ENCODE measurements at places on chromosomes 11 and 22.

DNA sequence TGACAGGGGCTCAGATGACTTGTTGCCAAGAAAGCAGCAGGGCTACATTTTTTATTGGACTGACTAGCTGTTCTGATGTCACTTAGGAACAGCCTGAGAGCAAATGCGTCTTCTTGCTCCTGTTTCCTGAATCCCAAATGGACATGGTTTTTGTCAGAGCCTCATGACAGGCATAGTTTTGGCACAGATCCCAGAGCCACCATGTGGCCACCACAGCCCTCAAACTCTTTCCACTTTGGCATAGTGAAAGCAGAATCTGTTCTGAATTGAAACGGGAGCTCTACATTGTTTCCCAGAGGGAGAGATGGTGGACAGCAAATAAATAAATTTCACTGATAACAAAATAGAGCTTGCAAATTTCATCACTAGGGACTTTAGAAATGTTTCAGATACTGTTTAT, 222.2 kb downstream of the C11orf87 start:
- DNase-seq: peak; percentile 71

GRCh38 chr11:112129656-112130055, 34.2 kb downstream of the IL18 start:
- DNase-seq: no peak

DNA sequence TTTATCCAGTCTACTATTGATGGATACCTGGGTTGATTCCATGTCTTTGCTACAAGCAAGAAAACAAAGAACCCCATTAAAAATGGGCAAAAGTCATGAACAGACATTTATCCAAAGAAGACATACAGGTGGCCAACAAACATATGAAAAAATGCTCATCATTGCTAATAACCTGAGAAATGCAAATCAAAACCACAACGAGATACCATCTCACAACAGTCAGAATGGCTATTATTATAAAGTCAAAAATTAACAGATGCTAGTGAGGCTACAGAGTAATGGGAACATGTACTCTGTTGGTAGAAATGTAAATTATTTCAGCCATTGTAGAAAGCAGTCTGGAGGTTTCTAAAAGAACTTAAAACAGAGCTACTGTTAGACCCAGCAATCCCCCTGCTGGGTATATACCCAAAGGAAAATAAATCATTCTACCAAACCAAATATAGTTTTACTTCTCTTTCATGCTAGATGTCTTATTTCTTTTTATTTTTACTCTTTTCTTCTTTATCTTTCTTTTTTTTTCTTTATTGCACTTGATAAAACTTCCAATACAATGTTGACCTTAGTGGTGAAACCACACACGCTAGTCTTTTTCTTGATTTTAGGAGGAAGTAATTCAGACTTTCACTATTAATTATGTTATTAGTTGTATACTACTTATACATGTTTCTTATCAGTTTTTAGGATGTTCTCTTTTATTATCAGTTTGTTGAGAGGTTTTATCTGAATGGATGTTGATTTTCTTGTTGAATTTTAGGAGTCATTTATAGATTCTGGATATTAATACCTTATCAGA, 14.3 kb downstream of the TRIM22 start:
- no peak for DNase-seq

- no peak for DNase-seq
Observed at GRCh38 chr22:33811686-33812085, 108.6 kb downstream of the LARGE1 start.

DNA sequence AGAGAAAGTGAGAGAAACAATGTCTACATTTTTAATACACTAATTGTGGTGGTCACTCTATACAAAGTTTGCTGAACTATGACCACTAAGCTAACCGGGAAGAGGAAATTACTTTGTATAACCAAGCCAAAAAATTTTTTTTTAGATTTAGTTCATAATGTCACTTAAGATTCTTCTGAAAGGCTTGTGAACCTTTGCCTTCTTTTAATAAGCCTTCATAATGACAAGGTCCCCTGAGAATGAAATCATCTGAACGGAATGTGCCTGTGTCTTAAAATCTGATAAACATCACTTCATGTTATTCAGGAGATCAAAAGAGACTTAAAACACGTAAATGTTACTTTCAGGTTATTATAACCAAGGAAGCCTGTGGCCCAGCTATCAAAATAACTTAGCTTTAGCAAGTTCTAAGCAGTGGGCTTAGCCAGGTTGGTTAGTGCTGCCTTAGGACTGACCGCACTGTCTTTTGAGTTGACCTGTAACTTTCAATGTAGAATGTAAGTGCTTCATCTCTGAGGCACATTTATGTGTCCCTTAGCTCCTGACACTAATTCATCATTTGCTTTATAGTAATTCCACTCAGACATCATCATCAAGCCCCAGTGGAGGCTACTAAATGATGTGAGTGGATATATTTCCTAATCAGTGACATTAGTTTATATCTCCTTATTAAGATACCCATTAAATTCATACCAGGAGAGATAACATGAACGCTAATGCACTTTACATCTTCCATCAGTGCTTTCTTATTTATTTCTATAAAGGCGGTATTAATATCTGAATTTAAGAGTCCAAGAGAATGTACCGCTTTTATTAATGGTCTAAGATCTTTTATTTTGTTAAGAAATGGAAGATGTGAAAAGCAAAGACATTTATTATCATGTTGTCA, 122.5 kb downstream of the WNT11 start:
- DNase-seq: no peak

GRCh38 chr11:97751405-97751804, 1269.3 kb upstream of the CNTN5 start:
- no peak for DNase-seq

- no peak for DNase-seq
Observed at GRCh38 chr11:121669422-121669821, 216.7 kb upstream of the SORL1-AS1 start.

GRCh38 chr11:2975594-2975993, 16.5 kb downstream of the NAP1L4 start:
- DNase-seq: no peak

DNA sequence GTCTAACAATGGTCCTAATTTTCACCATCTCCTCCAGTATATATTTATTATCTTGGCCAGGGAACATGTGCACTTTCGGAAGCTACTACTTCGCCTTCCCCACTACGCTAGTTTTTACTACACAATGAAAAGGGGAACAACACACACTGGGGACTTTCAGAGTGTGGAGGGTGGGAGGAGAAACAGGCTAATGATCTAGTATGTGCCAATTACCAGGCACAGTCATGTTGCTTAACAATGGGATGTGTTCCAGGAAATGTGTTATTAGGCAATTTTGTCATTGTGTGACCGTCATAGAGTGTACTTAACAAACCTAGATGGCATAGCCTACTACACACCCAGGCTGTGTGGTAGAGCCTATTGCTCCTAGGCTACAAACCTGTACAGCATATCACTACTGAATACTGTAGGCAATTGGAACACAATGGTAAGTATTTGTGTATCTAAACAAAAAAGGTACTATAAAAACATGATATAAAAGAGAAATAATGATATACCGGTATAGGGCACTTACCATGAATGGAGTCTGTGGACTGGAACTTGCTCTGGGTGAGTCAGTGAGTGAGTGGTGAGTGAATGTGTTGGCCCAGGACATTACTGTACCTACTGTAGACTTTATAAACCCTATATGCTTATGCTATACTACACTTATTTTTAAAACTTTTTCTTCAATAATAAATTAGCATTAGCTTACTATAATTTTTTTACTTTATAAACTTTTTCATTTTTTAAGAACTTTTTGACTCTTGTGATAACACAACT, 20.1 kb upstream of the CUL5 start:
- no peak for DNase-seq

GRCh38 chr11:10984250-10984649, 126.4 kb upstream of the ZBED5 start:
- DNase-seq: no peak

DNA sequence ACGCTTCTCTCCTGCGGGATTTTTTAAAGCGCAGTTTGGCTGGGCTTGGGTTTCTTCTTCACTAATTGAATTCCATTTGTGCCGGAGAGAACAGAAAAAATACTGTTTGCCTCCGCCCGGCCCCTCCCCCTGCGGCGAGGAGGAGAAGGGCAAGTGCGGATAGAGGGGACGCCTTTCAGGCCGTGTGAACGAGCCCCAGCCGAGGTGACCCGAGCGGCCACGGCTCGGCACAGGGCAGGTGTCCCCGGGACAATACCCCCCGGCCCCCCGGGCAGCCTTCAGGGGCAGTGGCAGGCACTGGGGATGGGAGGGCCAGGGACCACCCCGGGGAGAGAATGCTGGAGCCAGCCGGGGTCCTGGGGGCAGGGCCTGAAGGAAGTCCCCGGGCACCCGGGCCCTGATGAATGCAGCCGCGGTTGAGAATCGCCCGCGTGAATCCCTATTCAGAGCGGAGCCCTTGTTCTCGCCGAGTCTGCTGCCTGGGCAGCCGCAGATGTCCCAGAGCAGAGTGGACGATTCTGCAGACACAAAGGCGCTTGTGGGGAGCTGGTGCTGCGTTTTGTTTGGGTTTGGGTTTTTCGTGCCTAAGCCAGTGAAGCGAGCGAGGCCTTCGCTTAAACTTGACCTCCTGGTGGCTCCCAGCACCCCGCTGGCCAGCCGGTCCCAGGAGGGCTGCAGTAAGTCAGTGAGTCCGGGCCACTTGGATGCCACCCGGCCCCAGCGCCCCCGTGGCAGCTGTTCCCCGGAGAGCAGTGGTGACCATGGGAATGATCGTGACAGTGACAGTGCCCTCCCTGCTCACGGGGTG, 96.0 kb downstream of the WNT7B start:
- DNase-seq: no peak

DNA sequence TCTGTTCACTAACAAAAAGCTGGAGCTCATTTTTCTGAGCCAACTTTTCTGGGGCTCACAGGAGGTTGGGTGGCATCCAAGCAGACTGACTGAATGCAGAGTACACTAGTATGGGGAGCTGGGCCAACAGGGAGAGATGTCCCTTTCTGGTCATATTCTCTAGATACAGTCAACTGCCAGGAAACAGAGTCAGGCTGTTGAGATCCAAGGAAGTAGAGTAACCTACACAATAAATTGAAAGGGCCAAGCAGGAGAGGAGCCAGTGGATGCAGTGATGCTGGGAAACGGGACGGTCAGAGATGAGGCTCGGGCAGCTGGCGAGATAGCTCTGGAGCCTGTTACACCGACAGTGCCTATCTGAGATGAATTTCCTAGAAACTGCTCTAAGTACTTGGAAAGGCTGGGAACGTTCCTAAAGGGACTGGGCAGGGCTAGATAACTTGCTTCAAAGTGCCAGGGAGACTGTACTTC, 71.1 kb downstream of the LARGE2 start:
- no peak for DNase-seq

GRCh38 chr11:16982256-16982671, 31.9 kb downstream of the PLEKHA7 start:
- no peak for DNase-seq

- no peak for DNase-seq
Observed at GRCh38 chr11:107562647-107563208, 2.8 kb downstream of the ALKBH8 start.

DNA sequence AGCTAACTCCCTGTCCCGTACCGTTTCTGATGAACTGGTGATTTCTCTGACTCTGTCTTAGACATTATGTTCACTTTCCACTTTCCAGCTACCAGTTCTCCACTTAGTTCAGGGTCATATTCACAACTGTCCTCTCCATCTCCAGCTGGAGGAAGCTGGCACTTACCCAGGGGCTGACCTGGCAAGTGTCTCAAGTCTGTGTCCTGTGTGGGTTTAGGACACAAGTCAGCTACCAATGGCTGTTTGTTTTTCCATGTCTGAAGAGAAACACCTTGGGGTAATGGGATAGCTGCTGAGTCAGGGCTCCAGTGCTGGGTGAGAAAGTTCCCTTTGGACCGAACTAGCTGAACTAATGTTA, 134.4 kb downstream of the CSNK2A3 start:
- no peak for DNase-seq

DNA sequence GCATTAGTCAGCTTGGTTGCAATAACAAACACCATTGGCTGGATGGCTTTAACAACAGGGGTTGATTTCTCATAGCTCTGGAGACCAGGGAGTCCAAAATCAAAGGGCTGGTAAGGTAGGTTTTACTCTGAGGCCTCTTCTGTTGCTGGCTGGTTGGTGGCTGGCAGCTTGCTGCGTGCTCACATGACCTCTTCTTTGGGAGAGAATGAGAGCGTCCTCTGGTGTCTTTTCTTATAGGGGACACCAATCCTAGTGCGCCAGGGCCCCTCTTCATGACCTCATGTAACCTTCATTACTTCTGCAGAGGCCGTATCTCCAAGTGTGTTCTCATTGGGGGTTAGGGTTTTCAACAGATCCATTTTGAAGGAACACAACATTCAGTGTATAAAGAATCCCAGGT, 1308.3 kb downstream of the TBC1D22A start:
- no peak for DNase-seq

- no peak for DNase-seq
Observed at GRCh38 chr22:48236261-48236660, 1473.8 kb downstream of the TBC1D22A start.

- DNase-seq: no peak
Observed at GRCh38 chr11:119845305-119845704, 116.3 kb upstream of the NECTIN1 start.
